ENCODE measurements at places on chromosomes 5 and 9. TPM values are rescaled to one million over a fixed set of nuclear protein-coding genes. Genes with fewer than 3 reads are reported as not detected.

DNA sequence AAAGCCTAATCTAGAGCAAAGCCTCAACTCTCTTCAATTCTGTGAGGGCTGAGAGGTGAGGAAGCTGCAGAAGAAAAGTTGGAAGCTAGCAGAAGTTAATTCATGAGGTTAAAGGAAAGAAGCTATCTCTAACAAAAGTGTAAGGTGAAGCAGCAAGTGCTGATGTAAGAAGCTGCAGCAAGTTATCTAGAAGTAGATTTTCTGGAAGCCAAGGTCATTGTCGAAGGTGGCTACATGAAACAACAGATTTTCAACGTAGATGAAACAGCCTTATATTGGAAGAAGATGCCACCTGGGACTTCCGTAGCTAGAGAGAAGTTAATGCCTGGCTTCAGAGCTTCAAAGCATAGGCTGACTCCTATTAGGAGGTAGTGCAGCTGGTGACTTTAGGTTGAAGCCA, 42.0 kb downstream of the SREK1 start:
- H3K4me3 ChIP-seq: no peak overlapping the region
- DNase-seq: no peak
- H3K4me1 ChIP-seq: no peaks in the 10 kb centered on the region
- peaks cover 8% of the 10 kb centered on the region for H3K36me3 ChIP-seq
- no peaks in the 10 kb centered on the region for H3K27me3 ChIP-seq
- H3K27ac ChIP-seq: no peak overlapping the region

DNA sequence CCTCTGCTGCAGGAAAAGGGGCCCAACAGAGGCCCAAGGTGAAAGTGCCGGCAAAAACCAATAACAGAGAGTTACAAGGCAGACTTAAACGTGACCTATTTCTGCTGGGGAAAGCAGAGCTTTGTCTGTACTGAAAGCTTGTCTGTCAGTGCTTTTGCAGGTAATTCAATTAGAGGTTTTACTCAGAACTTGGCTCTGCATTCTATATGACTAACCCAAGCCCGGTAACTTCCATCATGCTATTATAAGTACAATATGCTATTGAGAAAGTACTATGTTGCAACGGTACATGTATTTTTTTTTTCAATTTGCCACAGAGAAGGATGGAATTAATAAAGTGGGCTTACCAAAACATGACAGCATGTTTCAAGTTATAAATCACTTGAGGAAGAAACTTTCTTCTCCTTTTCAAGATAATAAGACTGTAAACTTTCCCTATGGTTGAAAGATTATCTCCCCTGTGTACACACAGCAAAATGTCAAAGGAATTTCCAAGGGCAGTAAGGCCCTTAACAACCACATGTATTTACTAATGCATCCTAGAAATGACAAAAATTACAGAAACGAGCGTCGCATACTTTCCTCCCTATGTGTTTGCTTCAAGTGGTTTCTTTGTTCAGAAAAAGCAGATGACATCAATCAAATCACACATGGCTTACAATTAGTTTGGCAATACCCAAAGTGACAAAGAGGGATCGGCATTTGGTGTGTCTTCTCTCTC, 282.4 kb downstream of the EFNA5 start:
- H3K27ac ChIP-seq: no peak overlapping the region
- no peaks in the 10 kb centered on the region for H3K27me3 ChIP-seq
- H3K36me3 ChIP-seq: no peaks in the 10 kb centered on the region
- peaks cover 7% of the 10 kb centered on the region for H3K4me1 ChIP-seq
- H3K4me3 ChIP-seq: no peak overlapping the region
- no peak for DNase-seq

DNA sequence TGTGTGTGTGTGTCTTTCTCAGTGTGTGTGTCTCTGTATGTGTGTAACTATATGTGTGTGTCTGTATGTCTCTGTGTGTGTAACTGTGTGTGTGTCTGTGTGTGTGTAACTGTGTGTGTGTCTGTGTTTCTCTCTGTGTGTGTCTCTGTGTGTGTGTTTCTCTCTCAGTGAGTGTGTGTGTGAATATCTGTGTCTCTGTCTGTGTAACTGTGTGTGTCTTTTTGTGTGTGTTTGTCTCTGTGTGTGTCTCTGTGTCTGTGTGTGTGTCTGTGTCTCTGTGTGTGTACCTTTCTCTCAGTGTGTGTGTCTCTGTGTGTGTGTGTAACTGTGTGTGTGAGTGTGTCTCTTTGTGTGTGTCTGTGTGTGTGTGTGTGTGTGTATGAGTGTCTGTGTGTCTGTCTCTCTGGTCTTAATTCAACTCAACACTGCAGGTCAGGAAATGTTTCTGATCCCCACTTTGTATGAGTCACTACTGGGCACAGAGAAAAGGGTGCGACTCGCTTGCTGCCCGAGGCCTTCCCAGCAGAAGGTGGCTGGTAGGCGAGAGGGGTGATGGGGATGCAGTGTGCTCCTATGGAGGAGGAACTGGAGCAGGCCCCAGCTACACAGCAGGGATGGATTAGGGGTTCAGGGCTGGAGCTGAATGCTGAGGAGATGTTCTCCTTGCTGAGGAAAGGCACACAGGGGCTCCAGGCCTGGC, 52.1 kb downstream of the NSG2 start:
- H3K4me3 ChIP-seq: no peak overlapping the region
- no peaks in the 10 kb centered on the region for H3K4me1 ChIP-seq
- no peaks in the 10 kb centered on the region for H3K36me3 ChIP-seq
- DNase-seq: no peak
- H3K27ac ChIP-seq: no peak overlapping the region
- H3K27me3 ChIP-seq: peaks cover 5% of the 10 kb centered on the region

FAM169A gene
- 14.7 TPM for total RNA-seq

- no peak for DNase-seq
- no peaks in the 10 kb centered on the region for H3K27me3 ChIP-seq
- H3K27ac ChIP-seq: no peak overlapping the region
- no peaks in the 10 kb centered on the region for H3K4me1 ChIP-seq
Observed at GRCh38 chr9:102972780-102973179, 22.4 kb upstream of the CYLC2 start.

- H3K27me3 ChIP-seq: peaks cover 6% of the 10 kb centered on the region
- no peaks in the 10 kb centered on the region for H3K36me3 ChIP-seq
- H3K4me3 ChIP-seq: no peak overlapping the region
Observed at GRCh38 chr9:130143958-130144366, 28.2 kb upstream of the NCS1 start.

GRCh38 chr5:114367029-114367428, 5.2 kb downstream of the KCNN2 start:
- H3K36me3 ChIP-seq: no peaks in the 10 kb centered on the region
- no peak overlapping the region for H3K27ac ChIP-seq
- H3K27me3 ChIP-seq: peaks cover 27% of the 10 kb centered on the region
- no peak for DNase-seq

DNA sequence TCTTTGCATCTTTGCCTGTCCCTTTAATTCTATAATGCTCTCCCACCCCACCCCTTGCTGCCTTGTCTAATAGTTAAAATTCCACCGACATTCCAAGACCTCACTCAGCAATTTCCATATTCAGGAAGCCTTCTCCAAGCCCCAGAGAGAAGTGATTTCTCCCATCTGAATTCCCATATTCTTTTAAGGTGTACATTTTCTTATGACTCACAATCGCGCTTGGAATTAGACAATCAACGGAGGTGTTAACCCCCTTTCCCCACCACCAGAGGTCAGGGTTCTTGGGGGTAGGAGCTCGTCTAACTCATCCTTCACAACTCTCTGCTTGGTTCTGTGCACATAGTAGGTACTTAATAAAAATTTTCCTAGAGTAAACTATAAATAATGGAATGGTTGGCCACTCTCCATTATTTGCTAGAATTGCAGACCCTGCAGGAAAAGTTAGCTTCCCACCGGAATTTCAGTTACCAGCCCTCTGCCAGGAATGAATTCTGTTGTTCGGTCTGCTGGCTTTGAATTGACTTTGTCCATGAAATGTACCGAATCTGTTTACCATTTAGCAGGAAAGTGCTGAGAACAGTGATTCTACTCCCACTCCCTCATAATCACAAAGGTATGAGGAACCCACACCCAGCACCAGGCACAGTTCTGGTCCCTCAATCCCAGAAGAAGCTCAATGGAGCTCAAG, 5.0 kb downstream of the KCNIP1 start:
- no peak overlapping the region for H3K27ac ChIP-seq
- peaks cover 29% of the 10 kb centered on the region for H3K27me3 ChIP-seq
- H3K4me3 ChIP-seq: no peak overlapping the region
- no peaks in the 10 kb centered on the region for H3K36me3 ChIP-seq
- H3K4me1 ChIP-seq: no peaks in the 10 kb centered on the region

DNA sequence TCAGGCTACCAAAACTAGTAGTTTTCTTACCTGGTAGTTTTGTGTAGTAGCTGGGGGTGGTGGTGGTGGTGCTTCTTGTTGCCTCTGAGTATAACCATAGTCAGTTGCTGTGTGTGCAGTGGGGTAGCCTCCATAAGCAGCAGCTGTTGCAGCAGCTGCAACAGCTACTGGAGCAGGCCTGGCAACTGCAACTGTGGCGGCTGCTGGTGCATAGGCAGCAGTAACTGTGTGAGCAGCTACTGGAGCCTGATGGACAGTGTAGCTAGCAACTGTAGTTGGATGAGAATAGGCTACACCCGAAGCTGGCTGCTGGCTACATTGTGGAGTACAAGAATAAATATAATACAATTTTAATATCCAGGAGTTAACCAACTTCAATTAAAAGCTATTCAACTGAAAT, 24.7 kb downstream of the ZFR start:
- H3K4me1 ChIP-seq: peaks cover 9% of the 10 kb centered on the region
- H3K4me3 ChIP-seq: no peak overlapping the region
- no peaks in the 10 kb centered on the region for H3K27me3 ChIP-seq
- peaks cover 35% of the 10 kb centered on the region for H3K36me3 ChIP-seq
- no peak for DNase-seq

GRCh38 chr5:3511519-3511918, 84.1 kb upstream of the IRX1 start:
- DNase-seq: no peak

GRCh38 chr9:21527579-21527978, 45.5 kb upstream of the IFNE start:
- no peaks in the 10 kb centered on the region for H3K27me3 ChIP-seq
- no peak for DNase-seq
- H3K4me1 ChIP-seq: no peaks in the 10 kb centered on the region
- no peak overlapping the region for H3K4me3 ChIP-seq
- H3K27ac ChIP-seq: no peak overlapping the region
- no peaks in the 10 kb centered on the region for H3K36me3 ChIP-seq
